ENCODE measurements at places on chromosomes 3 and 15.

DNA sequence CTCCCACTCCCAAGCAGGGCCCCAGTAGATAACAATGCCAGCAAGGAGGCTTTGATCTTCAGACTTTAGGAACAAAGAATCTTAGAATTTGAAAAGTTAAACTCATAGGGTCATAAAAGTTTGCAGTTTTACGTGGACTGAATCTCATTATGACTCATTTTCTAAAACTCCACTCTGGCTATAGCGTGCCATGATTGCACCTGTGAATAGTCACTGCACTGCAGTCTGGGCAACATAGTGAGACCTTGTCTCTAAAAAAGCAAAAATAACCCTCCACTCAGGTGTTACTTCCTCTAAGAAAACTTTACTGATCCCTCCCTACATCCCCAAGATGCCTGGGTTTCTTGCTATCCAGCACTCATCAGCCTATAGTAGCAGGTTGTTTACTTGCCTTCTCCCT lies 104.5 kb downstream of the IL20RB start:
- no peak for DNase-seq

- no peak for DNase-seq
Measured at GRCh38 chr15:78550194-78550593, 9.9 kb downstream of the PSMA4 start.

DNA sequence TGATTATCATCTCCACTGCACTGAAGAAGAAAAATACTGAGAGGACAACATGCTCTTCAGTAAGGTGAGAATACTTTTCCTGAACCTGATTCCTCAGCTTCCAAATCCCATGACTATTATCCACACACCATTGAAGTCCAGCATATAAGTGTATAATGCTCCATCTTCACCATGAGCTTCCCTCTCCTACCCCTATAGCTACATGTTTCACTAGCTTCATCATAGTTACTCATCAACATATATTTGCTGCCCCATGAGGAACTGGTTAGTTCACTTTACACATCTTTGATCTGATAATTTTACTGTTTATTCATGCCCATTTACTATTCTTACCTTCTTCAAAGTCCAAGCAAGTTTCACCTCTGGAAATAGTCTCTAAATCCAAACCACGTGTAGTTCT lies 908.5 kb upstream of the SEMA6D start:
- DNase-seq, result no peak

DNA sequence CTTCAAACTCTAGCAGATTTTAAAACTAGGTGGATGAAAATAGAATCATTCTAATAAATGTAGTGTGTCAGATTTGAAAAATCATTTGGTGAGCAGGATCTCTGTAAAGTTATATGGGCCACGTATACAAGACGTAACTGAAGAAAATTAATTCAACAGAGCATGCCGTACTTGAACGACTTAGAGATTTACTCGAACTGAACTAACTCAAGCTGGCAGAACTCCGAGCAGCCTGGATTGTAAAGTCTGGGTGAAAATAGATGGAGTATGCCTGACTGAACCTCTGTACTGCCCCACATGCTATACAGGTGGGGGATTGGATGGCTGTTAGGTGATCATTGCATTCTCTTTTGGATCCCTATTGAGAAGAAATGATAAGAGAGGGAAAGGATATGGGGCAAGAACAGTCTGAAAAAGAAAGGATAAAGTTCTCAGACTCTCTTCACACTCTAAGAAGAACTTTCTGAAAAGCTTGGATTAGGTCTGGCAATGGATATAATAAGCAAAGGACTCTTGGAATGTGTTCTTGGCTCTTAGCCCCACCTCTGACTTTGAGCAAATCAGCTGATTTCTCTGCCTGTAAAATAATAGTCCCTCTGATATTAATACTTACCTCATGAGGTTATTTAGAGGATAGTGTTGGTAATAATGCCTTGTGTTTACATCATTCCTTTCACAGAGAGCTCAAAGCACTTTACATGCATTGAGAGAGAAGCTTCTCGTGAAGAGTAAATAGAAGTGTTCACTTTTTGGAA lies 147.5 kb downstream of the FILIP1L start:
- DNase-seq, result no peak

GRCh38 chr3:17672506-17672905 lies 69.9 kb downstream of the TBC1D5 start:
- DNase-seq, result no peak

- no peak for DNase-seq
Measured at GRCh38 chr3:150015901-150016300, 45.2 kb upstream of the PFN2 start.

Measured in inflammatory macrophage treated with lipopolysaccharide for 1 hour (primary cell).